ENCODE measurements at places on chromosomes 5 and 9.

DNA sequence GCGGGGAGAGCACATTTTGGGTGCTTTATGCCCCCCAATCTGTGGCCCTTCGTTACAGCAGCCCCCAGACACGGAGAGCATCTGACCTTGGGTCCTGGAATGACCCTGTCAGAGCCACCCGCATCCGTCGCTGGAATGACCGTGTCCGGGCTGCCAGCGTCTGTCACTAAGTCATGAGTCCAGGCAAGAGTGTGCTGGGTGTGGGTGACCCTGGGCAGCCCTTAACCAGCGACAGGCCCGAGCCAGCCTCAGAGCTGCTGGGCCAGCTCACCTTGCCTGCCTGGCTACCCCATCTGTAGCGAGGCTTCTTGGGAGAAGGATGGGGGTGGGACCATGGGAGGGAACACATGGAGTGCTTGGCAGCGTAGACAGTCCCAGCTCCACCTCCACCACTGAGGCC, 46.8 kb upstream of the NOTCH1 start:
- no peak for DNase-seq

- DNase-seq, result no peak
Observed at GRCh38 chr5:71740015-71740753, 21.1 kb downstream of the CARTPT start.

GRCh38 chr5:159510282-159510681, 180.0 kb upstream of the IL12B start:
- no peak for DNase-seq

GRCh38 chr5:174110310-174110709, 64.8 kb downstream of the NSG2 start:
- DNase-seq, result no peak

- no peak for DNase-seq
Observed at GRCh38 chr5:116347657-116348056, 227.0 kb downstream of the SEMA6A start.

DNA sequence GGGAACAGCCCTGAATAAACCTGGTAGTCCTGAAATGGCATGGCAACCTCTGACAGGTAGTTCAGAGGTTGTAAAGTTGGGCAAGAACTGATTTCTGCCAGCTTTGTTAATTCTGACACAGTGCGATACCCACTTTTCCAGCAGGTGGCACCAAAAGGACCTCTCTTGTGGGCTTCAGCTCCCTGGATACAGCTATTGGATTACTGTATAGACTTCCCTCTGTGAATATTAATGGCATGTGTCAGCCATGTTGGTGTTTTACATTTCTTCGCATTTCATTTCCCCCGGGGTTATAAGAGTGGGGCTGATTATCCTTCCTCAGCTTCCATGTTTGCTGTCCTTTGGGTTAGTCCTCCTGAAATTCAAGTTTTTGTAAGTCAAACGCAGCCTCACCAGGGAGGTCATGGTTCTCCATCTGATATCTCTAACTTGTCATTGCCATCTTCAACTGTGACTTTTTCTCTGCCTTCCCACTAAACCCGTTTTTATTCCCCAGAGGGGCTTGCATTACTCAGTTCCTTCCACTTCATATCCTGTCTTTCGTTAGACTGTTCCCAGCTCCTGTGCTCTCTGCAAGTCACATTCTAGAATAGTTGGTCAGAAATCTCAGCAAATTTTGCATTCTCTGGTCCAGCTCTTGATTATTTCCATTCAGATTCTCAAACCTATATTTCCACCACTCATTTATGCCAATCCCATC, 135.6 kb downstream of the LIFR start:
- DNase-seq, result peak; percentile 61

DNA sequence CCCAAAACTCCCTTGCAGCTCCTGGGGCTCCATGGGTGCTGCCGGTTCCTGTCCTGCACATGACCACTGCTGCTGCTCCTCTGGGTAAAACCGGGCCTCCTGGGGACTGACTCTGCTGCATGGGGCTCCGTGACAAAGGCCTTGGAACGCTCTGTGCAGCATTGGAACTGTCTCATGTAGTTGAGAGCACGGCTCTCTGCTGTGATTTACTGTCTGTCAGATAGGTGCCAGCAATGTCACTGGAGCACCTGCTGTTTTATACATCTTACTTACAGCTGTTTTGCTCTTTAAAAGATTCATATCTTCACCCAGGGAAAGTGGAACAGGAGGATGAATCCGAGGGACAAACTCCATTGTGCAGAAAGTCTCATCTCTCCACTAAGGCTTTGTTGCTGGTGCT, 138.1 kb downstream of the YIPF5 start:
- peak; percentile 69 for DNase-seq

- peak; percentile 83 for DNase-seq
Observed at GRCh38 chr5:89053547-89053946, 170.6 kb upstream of the MEF2C start.

GRCh38 chr9:130128733-130129431, 43.3 kb upstream of the NCS1 start:
- DNase-seq, result no peak

DNA sequence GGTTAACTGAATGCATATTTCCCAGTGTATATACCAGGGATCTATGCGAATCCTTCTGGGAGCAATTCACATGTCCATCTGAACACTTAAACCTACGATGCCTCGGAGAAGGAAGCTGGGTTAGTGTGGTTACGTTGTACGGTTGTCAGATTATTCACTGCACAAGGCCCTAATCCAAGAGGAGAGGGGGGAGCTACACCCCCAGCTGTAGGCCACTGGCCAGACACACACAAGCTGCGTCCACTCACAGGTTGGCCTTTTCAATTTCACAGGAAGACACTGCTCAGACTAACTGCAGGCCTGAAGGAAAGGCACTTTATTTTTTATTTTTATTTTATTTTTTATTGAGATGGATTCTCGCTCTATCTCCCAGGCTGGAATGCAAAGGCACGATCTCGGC, 184.5 kb upstream of the GNA14 start:
- no peak for DNase-seq
